ENCODE measurements at places on chromosomes 4 and X. TPM values are rescaled to one million over a fixed set of nuclear protein-coding genes. Genes with fewer than 3 reads are reported as not detected.

- DNase-seq = no peak
- H3K4me3 ChIP-seq = peak overlapping the region; percentile 83
- H3K27me3 ChIP-seq = no peaks in the 10 kb centered on the region
- H3K4me1 ChIP-seq = peaks cover 33% of the 10 kb centered on the region
- peaks cover 9% of the 10 kb centered on the region for H3K36me3 ChIP-seq
- H3K27ac ChIP-seq = peak overlapping the region; percentile 85
Measured at GRCh38 chr4:147617841-147618691, 869 bp downstream of the TMEM184C start.

The DCAF8L2 gene
- polyA plus RNA-seq = not detected

The FAM184B gene
- polyA plus RNA-seq = not detected

DNA sequence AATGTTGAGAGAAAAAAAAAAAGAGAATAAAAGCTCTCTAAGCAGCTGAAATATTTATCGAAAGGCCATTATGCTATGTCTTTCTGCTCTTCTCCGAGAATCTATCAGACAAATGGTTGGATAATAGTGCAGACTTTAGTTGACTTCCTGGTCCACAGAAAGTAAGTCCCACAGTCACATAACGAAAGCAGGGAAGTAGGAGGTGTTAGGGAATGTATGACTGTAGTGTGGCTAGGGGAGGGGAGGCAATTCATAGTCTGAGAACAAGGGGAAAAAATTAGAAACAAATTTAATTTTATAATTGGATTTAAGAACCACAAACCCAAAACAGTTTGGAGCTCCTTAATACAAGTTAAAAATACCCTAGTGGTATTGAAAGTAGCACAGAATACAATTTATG, 79.7 kb upstream of the VEGFC start:
- no peak overlapping the region for H3K4me3 ChIP-seq
- no peaks in the 10 kb centered on the region for H3K4me1 ChIP-seq
- H3K27ac ChIP-seq = no peak overlapping the region
- no peaks in the 10 kb centered on the region for H3K27me3 ChIP-seq
- H3K36me3 ChIP-seq = no peaks in the 10 kb centered on the region

DNA sequence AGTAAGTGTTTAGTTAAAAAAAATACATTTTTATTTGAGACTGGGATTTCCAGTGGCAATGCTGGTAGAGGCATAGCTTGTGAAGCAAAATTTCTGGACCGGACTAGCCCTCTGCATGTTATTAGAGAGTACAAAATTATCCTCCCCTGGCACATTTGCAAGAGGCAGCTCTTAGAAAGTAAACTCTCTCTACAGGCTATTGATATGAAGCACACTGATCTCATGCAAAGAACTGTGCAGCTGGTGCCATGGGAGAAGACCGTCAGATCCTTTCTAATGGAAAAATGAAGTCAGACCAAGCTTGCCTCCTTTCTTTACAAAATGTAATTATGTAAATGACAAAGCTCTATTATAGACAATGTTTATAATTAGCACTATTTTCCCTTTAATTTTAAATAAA, 2717.2 kb downstream of the PCDH7 start:
- peak; percentile 16 for DNase-seq
- no peaks in the 10 kb centered on the region for H3K36me3 ChIP-seq
- H3K27me3 ChIP-seq = no peaks in the 10 kb centered on the region

DNA sequence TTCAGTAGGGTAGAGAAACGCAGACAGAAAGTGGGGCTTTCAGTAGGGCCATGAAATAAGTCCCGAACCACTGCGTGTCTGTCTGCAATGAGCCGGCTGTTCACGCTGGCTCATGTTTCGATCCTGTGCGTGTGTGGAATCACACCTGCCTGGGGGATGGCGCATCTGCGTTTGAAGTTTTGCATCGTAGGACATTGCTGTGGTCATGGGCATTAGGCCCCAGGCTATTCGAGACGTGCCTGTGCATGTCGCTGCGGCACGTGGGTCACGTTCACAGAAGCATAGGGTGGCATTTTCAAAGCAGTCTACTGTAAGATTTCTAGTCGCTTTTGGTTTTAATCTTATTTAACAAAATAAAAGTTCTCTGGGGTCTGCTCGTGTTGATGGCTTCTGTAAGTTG, 25.5 kb upstream of the HGFAC start:
- H3K4me3 ChIP-seq = no peak overlapping the region
- H3K36me3 ChIP-seq = peaks cover 15% of the 10 kb centered on the region
- DNase-seq = no peak
- H3K4me1 ChIP-seq = no peaks in the 10 kb centered on the region
- H3K27me3 ChIP-seq = no peaks in the 10 kb centered on the region
- H3K27ac ChIP-seq = no peak overlapping the region

The TBC1D19 gene
- polyA plus RNA-seq = 1.8 TPM

The HTR2C gene
- not detected for polyA plus RNA-seq

DNA sequence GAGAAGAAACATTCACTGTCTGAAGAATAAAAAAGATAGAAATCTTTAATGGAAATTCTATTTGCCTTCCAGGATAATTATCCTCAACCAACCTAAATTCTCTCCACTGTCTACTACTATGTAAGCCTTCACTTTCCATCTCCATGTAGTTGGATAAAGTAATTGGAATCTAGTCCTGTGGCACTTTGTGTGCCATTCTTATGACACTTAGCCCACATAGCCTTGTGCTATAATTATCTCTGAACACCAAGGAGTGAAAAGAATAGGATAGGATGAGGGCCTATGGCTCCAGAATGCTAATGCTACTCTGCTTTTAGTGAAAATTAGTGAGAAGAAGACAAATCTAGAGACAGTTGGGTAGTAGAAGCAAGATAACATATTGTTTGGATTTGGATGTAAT, 20.2 kb downstream of the PRSS48 start:
- H3K4me3 ChIP-seq = no peak overlapping the region
- H3K27me3 ChIP-seq = no peaks in the 10 kb centered on the region
- peaks cover 24% of the 10 kb centered on the region for H3K4me1 ChIP-seq

The TCEAL6 gene
- 0.20 TPM for polyA plus RNA-seq

DNA sequence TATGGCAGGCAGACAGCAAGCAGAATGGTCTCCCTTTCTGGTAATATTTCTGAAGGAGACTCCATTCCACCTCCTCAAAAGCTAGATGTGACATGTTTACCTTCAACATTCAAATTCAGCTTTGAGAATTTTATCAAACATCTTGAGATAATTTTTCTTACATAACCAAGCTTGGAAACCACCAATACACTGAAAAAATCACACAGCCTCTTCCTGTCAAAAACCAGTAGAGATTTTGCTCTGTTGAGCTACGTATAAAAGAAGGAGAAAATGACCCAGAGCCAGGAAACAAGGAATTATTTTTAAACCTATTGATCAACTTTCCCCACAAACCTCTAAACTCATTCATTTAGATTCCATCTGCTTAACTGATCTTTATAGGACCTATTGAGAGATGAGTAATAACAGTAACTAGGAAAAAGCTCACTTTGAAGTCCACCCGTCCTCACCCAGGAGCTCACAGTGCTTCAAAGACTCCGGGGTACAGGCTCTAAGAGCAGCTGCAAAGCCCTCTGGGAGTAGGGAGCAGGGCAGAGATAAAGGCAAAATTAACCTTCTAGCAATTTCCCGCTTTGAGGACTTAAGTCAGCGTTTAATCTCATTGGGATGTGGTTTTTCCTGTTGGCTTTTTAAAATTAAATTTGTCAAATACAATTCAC, 318.2 kb upstream of the RASGEF1B start:
- H3K27me3 ChIP-seq = no peaks in the 10 kb centered on the region
- no peaks in the 10 kb centered on the region for H3K4me1 ChIP-seq
- no peak overlapping the region for H3K27ac ChIP-seq
- no peak overlapping the region for H3K4me3 ChIP-seq

The FGFBP1 gene
- polyA plus RNA-seq = 0.68 TPM

- peak; percentile 5 for DNase-seq
- H3K27ac ChIP-seq = no peak overlapping the region
Measured at GRCh38 chrX:11890836-11891514, 132.9 kb downstream of the MSL3 start.

- H3K4me3 ChIP-seq = no peak overlapping the region
- no peak for DNase-seq
- no peaks in the 10 kb centered on the region for H3K36me3 ChIP-seq
- no peaks in the 10 kb centered on the region for H3K4me1 ChIP-seq
Measured at GRCh38 chr4:25592736-25593135, 62.9 kb upstream of the SLC34A2 start.

DNA sequence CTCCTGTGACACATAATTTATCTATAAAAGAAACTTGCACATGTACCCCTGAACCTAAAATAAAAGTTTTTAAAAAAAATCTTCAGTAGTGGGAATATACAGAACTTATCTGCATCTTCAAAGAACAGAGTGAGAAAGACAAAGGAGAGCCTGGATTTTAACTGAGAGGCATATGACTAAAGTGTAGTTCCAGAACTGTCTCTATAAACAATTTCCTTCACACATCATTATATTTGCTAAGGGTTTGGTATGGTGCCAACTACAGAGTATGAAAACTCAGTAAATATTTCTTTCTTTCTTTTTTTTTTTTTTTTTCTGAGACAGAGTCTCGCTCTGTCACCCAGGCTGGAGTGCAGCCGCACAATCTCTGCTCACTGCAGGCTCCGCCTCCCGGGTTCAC, 49.9 kb upstream of the NFKB1 start:
- no peaks in the 10 kb centered on the region for H3K36me3 ChIP-seq
- H3K4me3 ChIP-seq = no peak overlapping the region
- no peak overlapping the region for H3K27ac ChIP-seq
- no peaks in the 10 kb centered on the region for H3K4me1 ChIP-seq

DNA sequence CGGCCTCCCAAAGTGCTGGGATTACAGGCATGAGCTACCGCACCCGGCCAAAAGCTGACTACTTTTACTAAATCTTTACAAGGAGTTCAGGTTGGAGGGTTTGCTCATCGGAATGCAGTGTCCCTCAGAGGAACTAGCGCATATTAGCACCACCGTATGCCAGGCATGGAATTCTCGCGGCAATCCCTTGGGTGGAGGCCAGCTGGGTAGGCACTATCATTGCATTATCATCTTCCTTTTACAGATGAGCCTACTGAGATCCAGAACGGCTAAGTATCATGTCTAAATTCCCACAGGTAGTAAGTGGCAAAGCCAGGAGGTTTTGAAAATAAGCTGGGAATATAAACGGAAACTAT, 6.1 kb upstream of the CXorf66 start:
- H3K27ac ChIP-seq = no peak overlapping the region
- DNase-seq = no peak
- H3K4me3 ChIP-seq = no peak overlapping the region
- no peaks in the 10 kb centered on the region for H3K27me3 ChIP-seq

The RNF150 gene
- polyA plus RNA-seq = 1.3 TPM

DNA sequence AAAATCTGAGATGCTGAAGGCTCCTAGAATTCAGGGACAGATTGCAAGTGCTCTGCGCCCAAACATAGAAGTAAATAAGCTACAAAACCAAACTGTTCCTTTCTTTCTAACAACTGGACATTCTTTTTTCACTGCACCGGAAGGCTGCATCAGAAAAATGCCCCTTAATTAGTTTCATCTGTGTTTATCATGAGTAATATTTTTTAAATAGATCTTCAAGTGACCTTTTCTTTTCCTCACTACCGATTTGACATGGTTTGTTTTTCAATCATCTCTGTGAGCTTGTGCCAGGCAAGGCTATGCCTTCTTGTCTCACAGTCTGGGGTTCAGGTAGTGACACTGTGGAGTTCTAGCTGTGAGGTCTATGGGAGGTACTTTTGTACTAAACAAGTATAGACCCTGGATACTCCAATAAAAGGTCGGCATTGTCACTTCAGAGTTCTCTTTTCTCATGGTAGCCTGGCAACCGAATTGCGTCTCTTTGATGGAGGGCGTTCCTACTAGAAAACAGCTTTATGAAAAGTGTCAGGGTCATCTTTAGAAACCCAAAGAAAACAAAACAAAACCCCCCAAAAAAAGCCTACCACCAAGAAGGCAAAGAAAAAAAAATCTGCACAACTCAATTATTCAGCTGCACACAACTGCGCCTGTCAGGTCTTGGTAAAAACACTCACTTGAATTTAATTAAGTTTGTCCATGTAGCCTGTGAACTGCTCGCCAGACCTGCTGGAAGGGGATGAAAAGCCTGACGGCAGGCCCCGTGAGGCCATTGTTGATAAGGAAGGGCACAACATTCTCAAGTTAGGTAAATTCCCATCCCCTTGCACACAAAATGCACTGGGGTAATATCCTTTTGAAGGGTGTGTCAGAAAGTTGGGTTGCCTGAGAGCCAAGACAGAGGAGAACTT, 22.8 kb upstream of the ADAMTS3 start:
- H3K36me3 ChIP-seq = no peaks in the 10 kb centered on the region
- DNase-seq = no peak
- no peaks in the 10 kb centered on the region for H3K27me3 ChIP-seq
- H3K4me1 ChIP-seq = no peaks in the 10 kb centered on the region

The HSPA4L gene
- 0.56 TPM for polyA plus RNA-seq

GRCh38 chr4:136690360-136690759, 841.9 kb downstream of the PCDH18 start:
- no peaks in the 10 kb centered on the region for H3K27me3 ChIP-seq
- no peak for DNase-seq
- H3K27ac ChIP-seq = no peak overlapping the region

The RENBP gene
- polyA plus RNA-seq = 4.4 TPM

DNA sequence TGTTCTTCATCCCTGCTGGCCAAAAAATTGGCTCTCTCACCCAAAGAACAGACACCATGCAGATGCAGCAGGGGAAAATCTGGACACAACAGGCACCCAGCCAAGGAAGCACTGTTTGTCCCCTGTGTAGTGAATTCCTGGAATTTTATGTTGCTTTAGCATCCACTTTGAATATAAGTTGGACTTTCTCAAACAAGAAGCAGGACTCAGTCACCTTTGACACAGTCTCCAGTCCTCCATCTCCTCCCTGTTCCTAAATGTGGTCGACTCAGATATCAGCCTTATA, 11.8 kb downstream of the ZNF182 start:
- H3K36me3 ChIP-seq = peaks cover 33% of the 10 kb centered on the region
- H3K4me3 ChIP-seq = no peak overlapping the region
- no peaks in the 10 kb centered on the region for H3K27me3 ChIP-seq
- H3K4me1 ChIP-seq = no peaks in the 10 kb centered on the region

The UBE2A gene
- 46.3 TPM for polyA plus RNA-seq

DNA sequence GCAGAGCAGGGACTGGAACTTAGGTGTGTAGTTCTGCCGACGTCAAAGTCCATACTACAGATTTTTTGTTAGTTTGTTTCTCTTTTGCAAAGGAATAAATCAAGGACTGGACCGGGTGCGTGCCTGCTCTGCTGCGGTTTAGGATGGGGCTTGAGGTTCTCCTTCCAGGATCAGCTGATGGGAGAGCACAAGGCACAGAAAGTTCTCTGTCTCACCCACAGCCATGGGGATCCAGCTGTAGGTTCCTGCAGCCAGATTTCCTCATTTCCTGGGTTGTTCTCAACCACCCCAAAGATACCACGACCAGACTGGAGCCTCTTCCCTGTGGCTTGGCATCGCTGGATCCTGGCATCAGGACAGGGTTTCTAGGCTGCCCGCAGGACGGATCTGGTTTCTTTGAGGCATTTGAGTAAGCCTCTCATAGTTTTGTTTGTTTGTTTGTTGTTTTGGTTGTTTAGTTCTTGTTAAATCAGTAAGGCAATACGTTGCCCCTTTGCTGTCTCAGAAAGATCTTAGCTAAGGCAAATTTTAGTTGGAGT, 789 bp upstream of the SRPX start:
- H3K27ac ChIP-seq = peak overlapping the region; percentile 29
- H3K27me3 ChIP-seq = peaks cover 31% of the 10 kb centered on the region

The CACNA1F gene
- 0.18 TPM for polyA plus RNA-seq

The FRMD7 gene
- polyA plus RNA-seq = not detected

The PPARGC1A gene
- polyA plus RNA-seq = 2.0 TPM

Data from stomach (tissue), 19 donors.